ENCODE measurements at places on chromosomes 1 and 21.

DNA sequence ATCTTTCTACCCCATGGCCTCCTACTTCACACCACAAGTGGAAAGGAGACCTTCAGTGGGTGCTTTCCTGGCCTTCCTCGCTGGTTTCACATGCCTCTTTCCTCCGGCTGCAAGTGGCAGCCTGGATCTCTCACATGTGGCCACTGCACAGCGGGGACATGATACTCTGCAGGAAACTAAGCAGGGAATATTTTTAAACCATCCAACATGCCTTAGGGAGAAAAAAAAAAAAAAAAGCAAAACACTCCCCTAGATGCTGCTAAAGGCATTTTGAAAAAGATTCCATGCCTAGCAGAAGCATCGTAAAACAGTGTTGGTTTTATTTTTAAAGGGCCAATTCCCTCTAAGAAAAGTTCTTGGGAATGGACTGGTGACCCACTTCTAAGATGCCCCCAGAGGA lies 12.2 kb upstream of the GJA5 start:
- no peak for DNase-seq

DNA sequence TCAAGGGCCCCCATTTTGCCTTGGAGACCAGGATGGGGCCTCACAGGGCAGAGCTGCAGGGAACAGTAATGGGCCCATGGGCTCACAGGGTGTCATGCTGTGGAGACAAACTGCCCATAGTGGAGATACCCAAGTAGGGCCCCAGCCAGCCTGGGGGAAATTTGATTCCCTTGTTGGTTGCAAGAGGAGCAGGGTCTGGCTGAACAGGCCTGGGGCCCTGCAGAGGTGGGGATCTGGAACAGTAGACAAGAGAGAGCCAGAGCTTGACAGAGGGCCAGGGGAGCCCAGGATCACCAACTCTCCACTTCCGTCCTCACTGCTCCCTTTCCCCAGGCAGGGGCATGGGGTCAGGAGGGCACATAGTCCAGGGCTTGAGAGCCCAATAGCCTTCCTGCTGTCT lies 8.7 kb downstream of the S100B start:
- no peak for DNase-seq

GRCh38 chr21:20944139-20944538 lies 54.1 kb upstream of the NCAM2 start:
- no peak for DNase-seq

- no peak for DNase-seq
These were observed 43.6 kb upstream of the ETV3 start for GRCh38 chr1:157181790-157182189.

- no peak for DNase-seq
These were observed 13.0 kb downstream of the TRAF5 start for GRCh38 chr1:211339631-211340041.

DNA sequence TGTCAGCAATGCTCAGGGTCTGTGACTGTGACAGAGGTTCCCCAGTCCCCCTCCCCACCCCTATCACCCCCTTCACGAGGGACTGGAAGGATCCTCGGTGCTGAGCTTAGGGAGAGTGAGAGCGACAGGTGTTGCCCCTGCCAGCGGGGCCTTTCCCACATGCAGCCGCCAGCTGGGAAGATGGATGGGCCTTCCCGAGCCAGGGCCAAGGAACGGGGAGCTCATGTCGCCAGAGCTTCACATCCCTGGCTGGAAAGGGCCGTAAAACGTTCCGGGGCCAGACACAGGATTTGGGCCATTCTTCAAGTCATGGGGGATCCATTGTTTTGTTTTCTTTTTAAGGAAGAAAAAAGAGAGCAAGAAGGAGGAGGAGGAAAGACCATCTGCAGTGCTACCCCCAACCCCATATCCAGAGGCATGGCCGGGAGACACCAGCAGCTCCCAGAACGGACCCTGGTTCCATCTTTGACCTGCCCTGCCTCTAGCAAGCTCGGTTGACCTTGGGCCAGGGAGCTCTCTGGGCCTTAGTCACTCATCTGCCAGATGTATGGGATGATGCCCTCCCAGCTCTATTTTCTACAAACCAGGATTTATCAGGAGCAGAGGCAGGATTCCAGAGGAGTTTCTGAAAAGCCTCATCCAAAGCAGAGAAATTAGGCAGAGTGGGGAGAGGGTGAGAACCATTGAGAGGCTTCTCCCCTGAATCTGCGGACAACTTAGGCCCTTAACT lies 54.1 kb downstream of the TAS1R2 start:
- DNase-seq = no peak
